SK-N-DZ (cell line): ENCODE measurements at places on chromosomes 12 and 14.

GRCh38 chr14:64409126-64409920 lies 21.2 kb downstream of the MTHFD1 start:
- DNase-seq, result no peak

DNA sequence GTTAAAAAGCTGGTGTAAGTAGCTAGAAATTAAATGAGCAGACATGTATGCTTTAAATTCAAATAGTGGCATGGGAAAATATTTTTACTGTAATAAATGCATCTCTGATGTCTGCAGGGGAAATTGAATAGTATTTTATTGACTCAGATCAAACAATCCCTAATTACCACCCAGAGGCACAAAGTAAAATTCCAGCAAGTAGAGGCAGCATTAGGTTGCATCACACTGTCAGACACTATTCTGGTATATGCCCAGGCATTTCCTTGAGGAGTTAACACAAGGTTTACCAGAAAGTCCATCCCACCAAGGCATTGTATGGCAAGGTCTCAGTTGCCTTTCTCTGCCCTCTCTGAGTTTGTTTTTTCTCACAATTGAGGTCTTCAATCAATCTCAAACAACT lies 201.6 kb upstream of the KITLG start:
- DNase-seq, result no peak

DNA sequence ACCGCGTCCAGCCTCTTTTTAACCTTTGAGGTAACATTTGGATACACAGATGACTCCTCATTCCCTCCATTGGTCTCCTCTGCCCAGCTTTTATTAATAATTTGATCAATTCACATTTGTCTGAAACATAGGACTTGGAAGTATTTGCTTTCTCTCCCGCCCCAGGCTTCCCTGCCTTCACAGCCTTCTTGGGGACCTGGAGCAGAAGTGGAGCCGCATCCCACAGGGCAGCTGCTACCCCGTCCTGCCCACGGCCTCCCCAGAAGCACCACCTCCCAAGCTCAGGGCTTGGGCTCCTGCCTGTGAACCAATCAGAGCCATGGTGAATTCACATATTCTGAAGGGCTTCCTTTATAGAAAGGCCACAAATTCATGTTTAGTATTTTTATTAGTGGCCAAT lies 97.6 kb downstream of the PIWIL1 start:
- DNase-seq, result no peak

DNA sequence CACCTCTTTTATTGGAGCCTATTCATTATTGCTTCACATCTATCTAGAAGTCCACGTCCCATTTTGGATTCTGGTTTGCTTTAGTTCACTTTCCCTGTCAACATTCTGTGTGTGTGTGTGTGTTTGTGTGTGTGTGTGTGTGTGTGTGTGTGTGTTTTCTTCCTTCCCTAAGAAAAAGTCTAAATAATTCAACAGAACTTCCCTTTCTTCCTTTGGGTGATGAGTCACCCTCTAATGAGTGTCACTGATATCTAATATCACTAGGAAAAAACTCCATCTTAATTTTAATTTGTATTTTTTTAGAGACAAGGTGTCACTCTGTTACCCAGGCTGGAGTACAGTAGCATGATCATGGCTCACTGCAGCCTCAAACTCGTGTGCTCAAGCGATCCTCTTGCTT lies 234.2 kb downstream of the TTC8 start:
- no peak for DNase-seq

DNA sequence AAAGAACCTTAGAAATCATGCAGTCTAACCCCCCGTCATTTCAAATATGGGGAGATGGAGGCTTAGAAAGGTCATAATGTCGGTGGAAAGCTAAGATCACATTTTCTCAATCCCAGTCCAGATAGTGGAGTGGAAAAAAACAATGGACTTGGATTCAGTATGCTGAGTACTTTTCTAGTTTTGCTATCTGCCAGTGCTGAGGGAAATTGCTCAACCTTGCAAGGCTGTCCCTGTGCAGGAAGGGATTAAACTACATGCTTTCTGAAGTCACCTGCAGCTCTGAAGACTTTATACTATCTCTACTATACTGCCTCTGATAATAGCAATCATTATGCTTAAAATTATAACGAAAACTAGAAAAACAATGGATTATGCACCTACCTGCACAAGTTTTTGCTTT lies 272.8 kb downstream of the LRIG3 start:
- DNase-seq, result no peak
